Activated CD4-positive, alpha-beta T cell treated with anti-CD3 and anti-CD28 coated beads, Interleukin-2, amount 50 U/mL, for 4 hours (primary cell): ENCODE measurements at places on chromosomes 11 and 22.

DNA sequence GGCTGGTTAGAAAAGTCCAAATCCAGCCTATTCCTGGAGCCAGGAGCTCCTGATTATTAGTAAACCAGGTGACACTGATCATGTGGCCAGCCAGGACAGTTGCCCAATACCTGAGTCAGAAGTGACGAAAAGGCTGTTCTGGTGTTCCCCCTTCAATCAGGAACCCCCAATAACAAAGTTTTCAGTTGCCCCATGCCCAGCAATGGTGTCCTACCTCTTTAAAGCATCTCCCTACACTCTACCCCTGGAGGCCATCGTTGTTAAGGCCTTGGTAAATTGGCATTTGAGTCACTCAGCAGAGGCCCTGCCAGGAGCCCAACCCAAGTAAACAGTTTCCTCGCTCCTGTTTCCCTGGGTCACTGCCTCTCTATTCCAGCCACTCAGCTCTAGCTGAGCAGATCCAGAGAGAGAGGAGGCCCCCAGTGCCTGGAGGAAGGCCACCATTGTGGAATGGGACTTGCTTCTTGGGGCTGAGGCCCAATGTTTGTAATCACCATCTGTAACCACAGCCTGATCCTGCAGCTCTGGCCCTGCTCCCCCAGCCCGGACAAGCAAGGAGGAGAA is 25.0 kb downstream of the ARHGAP1 start:
- DNase-seq, result no peak

- DNase-seq, result no peak
These were observed 12.5 kb upstream of the CCDC117 start for GRCh38 chr22:28759861-28760560.

DNA sequence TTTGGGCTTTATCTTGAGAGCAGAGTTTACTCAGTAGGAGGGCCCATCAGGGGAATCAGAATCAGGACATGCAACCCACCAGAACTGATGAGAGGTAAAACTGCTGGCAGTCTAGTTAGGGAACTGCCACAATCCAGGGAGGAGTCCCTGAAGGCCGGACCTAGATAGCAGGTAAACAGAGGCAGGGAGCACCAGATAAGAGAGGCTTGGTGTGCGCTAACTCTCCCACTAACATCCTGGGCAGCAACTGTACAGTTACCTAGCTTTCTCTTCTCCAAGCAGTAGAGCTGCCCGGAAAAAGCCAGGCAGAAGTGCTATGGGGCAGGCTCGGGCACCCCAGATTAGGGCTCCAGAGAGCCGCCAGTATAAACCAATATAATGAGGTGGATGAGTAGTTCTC is 865 bp upstream of the AMOTL1 start:
- DNase-seq, result no peak

- DNase-seq, result no peak
These were observed 95.4 kb downstream of the MYO18B start for GRCh38 chr22:25837288-25837900.

GRCh38 chr11:116172851-116173250 is 599.9 kb downstream of the BUD13 start:
- no peak for DNase-seq

GRCh38 chr11:16935518-16936302 is 78.5 kb downstream of the PLEKHA7 start:
- no peak for DNase-seq

DNA sequence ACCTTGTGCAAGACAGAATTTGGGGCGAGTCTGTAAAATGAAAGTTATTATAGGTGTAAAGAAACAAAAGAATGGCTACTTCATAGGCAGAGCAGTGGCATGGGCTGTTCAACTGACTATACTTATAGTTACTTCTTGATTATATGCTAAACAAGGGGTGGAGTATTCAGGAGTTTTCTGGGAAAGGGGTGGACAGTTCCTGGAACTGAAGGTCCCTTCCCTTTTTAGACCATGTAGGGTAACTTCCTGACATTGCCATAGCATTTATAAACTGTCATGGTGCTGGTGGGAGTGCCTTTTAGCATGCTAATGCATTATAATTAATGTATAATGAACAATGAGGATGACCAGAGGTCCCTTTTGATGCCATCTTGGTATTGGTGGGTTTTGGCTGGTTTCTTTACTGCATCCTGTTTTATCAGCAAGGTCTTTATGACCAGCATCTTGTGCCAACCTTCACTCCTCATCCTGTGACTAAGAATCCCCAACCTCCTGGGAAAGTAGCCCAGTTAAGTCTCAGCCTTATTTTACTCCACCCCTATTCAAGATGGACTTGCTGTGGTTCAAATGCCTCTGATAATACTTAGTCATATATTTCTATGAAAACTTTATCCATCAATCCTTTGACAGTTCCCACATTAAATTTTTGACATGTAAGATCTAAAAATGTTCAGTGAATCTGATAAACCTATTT is 118.6 kb downstream of the ARHGAP42 start:
- DNase-seq, result no peak

GRCh38 chr11:120985718-120986569 is 38.0 kb upstream of the TBCEL start:
- peak; percentile 10 for DNase-seq

DNA sequence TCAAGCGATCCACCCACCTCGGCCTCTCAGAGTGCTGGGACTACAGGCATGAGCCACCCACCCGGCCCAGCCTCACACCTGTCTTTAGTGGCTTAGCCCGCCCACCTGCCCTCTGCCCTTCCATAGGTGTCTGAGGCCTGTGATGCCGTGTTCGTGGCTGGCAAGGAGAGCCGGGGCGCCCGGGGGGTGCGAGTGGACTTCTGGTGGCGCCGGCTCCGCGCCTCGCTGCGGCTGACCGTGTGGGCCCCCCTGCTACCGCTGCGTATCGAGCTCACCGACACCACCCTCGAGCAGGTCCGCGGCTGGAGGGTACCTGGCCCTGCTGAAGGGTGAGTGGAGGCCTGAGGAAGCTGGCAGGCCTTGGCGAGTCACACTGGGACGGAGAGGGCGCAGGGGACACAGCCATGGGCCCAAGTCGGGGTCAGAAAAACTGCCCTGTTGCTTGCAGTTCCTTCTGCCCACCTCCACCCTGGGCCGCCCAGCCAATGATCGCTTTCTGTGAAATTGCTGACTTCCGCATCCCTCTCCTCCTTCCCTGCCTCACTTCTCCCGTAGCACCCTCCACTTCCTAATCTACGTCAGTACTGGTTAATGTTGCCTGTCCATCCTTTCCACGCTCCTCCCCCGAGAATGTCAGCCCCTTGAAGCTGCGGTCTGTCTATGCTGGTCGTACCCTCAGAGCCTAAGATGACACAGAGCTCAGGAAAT is 9.3 kb downstream of the TMEM132A start:
- no peak for DNase-seq
